Activated T-cell treated with anti-CD3 and anti-CD28 coated beads, Interleukin-2, amount 50 U/mL, for 1 hour (primary cell): ENCODE measurements at places on chromosomes 1 and 21.

DNA sequence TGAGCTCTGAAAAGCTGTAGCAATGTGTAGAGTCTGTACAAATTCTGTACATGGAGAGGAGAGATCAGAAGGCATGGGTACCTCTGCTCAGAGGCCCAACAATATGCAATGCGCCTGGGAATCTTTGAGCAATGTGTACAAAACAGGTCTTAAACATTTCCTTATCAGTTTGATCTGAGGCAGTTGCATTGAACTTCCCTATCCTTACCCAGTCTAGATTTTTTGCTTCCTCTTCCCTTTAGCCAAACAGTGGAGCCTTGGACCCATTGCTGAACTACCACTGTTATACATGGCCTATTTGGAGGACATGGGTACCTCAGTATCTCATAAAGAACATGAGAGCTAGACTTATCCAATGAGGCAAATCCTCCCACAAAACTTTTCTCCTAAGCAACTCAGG, 12.6 kb upstream of the MNDA start:
- DNase-seq: no peak

DNA sequence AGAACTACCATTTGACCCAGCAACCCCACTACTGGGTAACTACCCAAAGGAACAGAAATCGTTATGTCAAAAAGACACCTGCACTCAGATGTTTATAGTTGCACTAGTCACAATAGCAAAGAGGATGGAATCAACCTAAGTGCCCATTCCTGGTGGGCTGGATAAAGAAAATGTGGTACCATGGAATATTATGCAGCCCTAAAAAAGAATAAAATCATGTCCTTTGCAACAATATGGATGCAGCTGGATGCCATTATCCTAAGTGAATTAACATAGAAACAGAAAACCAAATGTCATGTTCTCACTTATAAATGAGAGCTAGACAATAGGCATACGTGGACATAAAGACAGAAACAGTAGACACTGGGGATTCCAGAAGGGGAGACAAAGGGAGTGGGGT, 32.5 kb upstream of the IRF2BP2 start:
- no peak for DNase-seq

- DNase-seq: no peak
Measured at GRCh38 chr21:39690454-39690853, 54.5 kb upstream of the IGSF5 start.

DNA sequence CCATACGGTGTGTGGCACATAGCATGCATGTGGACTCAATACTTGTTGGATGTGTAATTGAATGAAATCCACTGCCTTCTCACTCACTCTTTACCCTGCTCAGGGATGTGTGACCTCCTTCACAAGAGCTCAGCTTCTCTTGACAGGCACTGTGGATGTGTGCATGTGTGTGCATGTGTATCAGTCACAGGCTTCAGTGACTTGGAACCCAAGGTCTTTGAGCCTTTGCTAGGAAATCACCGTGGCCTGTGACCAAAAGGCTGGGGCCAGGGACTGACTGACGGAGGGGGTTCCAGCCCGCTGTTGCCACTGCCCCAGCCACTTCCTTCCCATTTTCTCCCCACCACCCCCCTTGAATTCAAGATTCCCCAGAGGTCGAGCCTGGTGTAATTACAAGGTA, 144.4 kb upstream of the POU3F1 start:
- no peak for DNase-seq

- no peak for DNase-seq
Measured at GRCh38 chr1:66374561-66375111, 159.3 kb upstream of the SGIP1 start.

- DNase-seq: no peak
Measured at GRCh38 chr1:153430561-153430960, 14.2 kb downstream of the S100A7A start.

DNA sequence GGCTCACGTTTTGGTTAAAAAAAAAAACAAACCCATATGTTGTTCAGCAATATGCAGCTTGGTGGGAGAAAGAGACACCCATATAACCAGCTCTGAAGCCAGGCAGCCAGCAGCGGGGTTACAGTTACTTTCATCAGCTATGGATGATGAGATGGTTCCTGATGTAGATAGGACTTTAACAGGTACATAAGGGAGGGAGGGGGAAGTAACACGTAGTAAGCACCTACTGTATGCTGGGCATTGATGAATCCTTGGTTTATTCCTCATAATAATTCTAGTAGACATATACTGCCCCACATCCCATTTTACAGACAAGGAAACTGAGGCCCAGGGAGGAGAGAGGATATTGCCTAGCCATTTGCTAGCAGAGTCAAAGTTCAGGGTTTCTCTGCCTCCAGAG, 2.0 kb downstream of the SLC1A7 start:
- DNase-seq: no peak

DNA sequence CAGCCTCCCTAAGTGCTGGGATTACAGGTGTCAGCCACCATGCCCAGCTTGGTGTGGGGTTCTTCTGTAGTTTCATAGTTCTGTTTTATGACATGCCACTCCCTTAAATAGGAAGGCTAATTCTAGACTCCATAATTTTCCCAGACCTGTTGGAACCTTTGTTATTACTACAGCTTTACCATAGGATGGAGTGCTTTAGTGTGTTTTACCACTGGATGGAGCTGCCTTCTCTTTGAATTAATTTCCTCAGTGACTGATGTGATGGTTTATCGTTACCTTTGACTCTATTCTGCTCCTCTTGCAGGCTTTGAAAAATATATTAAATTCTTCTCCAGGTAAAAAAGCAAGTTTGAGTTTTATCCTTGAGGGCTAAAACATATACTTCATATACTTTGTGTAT, 84.6 kb upstream of the NEK7 start:
- DNase-seq: no peak

DNA sequence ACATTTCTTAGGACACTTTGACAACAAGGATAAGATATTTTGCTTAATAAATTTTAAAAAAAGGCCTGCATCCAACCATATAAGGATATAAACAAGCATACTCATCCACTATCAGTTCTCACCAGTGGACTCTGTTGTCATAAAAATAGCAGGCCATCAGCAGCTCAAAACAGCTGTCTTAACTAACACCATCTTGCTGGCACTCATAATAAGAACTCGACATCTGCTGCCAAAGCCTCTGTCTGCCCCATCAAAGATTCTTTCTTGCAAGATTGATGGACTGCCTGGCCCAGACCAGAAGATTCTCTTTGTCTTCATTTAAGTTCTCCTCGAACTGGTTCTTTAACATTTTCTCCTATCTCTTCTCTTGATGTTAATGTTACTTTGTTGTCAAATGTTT, 10.1 kb downstream of the JMJD4 start:
- no peak for DNase-seq

- DNase-seq: no peak
Measured at GRCh38 chr1:29281571-29281970, 45.2 kb downstream of the PTPRU start.

GRCh38 chr1:65626003-65626402, 166.7 kb upstream of the PDE4B start:
- no peak for DNase-seq

DNA sequence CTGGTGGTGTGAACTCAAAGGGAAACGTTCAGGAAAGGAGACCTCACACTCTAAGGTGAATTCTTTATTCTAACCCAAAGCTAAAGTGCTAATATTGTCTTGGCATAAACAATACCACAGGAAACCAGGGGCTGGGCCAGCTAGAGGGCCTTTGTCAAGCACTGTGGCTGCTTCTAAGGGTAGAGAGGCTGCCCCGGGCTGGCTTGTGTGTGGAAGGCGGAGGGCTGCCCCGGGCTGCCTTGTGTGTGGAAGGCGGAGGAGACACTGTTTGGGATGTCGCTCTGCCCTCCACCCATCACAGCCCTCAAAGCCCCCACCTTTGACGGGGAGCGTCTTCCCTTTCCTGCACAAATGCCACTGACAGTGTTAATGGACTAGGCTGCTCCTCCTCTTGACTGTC, 216.8 kb downstream of the TOMM20 start:
- DNase-seq: peak; percentile 50

- DNase-seq: no peak
Measured at GRCh38 chr1:114485286-114485685, 25.7 kb downstream of the TRIM33 start.

DNA sequence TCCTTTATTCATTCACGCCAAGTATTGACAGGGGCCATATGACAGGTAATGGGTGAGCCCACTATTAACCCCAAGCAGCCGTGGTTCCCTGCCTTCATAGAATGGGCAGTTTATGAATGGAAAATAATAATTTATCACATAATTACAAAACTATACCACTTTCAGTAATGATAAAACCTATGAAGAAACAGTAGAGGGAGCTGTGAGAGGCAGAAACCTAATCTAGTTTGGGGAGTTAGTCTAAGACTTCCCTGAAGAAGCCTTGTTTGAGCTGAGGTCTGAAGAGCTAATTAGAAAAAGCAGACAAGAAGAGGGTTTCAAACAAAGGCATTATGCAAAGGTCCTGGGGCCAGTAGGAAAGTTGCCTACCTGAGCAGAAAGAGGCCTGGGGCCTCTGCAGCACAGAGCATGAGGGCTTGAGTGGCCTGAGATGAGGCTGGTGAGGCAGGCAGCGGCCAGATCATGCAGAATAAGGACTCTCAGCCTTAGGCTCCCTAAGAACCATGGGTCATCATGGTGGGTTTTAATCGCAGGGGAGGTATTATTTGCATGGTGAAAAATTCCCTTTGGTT, 142.8 kb downstream of the ATG4C start:
- DNase-seq: no peak

GRCh38 chr1:65378247-65378946, 42.1 kb upstream of the LEPR start:
- no peak for DNase-seq

DNA sequence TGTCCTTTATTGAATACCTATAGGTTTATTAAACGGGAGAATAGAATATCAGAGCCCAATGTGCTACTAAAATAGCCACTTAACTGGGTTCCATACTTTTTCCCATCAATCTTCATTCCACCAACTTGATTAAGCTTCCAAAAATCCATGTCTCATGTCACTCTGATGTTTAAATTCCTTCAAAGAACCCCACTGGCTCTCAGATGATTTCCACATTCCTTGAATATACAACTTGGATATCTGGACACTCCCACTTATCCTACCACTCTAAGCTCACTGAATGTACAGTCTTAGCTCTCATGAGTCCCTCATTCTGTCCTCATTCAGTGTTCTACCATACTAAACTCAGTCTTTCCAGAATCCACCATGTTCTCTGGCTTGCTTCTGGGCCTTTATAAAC, 21.1 kb downstream of the COL11A1 start:
- DNase-seq: no peak

GRCh38 chr1:182608236-182608635, 4.0 kb upstream of the RGS16 start:
- no peak for DNase-seq

DNA sequence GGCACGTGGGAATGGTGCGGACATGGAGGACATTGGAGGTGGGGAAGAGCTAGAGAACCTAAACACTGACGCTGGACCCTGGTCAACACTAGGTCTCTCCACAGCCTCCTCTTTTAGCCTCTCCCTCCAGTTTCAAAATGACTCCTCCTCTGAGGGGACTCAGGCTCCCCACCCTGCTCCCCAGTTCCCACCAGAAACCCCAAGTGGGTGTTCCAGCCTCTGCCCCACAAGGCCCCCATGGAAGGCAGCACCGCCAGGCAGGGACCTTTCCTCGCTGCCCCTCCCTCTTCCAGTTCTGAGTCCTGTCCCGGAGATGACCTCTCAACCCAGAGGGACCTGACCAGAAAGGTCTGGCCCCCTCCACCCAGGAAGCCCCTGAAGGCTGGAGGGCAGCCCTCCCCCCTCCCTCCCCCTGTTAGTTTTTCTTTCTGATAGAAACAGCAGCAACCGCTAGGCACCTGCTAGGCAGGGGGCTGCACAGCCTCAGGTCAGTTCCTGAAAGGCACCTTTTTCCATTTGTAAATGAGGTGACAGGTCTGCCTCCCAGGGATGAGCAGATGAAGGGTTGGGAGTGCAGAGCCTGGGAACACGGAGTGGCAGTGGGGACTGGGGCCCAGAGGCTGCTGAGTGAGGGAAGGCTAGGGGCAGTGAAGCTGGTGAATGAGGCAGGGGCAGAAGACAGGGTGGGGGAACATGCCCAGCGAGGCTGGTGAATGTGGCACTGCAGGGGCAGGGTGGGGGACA, 9.3 kb upstream of the ITGB2 start:
- no peak for DNase-seq

GRCh38 chr1:246161626-246162025, 345.5 kb downstream of the SMYD3 start:
- DNase-seq: no peak

DNA sequence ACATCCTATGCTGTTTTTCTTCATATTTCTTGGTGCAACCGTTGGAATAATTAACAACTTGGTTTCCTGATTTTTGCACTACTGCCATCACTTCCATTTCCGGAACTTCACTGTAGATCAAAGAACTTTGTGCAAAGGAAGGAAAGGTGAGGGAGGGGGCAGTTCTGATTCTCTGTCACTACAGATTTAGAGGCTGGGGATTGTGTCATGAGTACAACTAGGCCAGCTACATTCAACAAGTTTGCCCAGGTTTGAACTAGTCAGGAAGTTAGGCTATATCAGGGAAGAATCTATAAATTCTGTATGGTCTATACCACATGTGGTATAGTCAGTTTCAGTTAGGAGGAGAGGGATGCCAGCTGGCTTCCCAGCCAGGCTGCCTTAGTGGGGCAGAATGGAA, 84.2 kb downstream of the RGL1 start:
- DNase-seq: no peak

- no peak for DNase-seq
Measured at GRCh38 chr21:32494934-32495709, 82.6 kb downstream of the EVA1C start.

GRCh38 chr1:247430434-247430833, 14.5 kb downstream of the NLRP3 start:
- DNase-seq: no peak

DNA sequence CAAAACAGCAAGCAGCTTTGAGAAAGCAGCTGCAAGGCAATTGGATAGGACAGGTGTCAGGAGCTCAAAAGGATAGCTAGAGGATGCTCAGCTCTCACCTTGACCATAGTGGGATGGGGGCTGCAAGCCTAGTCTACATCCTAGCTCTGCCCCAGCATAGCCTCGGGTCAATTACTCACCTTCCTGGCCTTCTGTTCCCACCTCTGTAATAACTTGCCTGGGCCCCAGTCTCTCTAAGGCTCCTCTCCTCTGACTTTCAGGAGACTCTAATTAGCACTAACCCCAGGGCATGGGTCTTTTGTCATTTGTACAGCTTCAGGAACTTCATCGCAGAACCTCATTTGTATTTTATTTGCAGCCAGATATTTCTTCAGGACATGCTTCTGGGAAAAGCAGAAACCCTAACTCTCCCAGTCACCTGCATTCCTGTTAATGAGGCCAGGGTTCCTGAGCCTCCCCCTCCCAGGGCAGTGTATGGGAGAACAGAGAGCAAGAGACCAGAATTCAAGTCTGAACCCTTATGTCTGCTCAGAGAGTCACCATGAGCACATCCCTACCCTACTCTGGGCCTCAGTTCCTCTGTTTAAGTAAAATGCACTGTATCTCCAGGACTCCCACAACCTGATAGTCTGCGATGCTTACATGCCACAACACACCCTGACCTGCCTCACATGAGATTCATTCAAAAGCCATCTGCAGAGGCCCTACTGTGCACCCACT, 108.1 kb downstream of the MATN1 start:
- DNase-seq: no peak

- no peak for DNase-seq
Measured at GRCh38 chr1:25944986-25945385, 38.8 kb upstream of the STMN1 start.

- DNase-seq: no peak
Measured at GRCh38 chr1:183019860-183020259, 3.4 kb upstream of the LAMC1 start.

- DNase-seq: no peak
Measured at GRCh38 chr1:12454406-12455391, 163.3 kb downstream of the DHRS3 start.
